Mesothelial cell of epicardium (in vitro differentiated cells): ENCODE measurements at places on chromosomes 1 and 21. TPM values are rescaled to one million over a fixed set of nuclear protein-coding genes. Genes with fewer than 3 reads are reported as not detected.

The KCNE1 gene
- total RNA-seq: 0.50 to 1.0 TPM (median 0.55 TPM) in 3 replicates

GRCh38 chr1:30400507-30400906, 322.9 kb downstream of the MATN1 start:
- H3K27ac ChIP-seq: no peak overlapping the region
- peaks cover 9% of the 10 kb centered on the region for H3K4me1 ChIP-seq
- H3K4me3 ChIP-seq: no peak overlapping the region
- peaks cover 7% of the 10 kb centered on the region for H3K27me3 ChIP-seq
- no peak for DNase-seq
- no peaks in the 10 kb centered on the region for H3K36me3 ChIP-seq

The ADAMTS5 gene
- total RNA-seq: 3.7 to 4.9 TPM (median 4.4 TPM) in 3 replicates

GRCh38 chr21:42112857-42113256, 41.7 kb downstream of the UMODL1 start:
- peaks cover 17% of the 10 kb centered on the region for H3K4me1 ChIP-seq
- peaks cover 8% of the 10 kb centered on the region for H3K27me3 ChIP-seq
- no peak for DNase-seq
- no peak overlapping the region for H3K27ac ChIP-seq
- H3K4me3 ChIP-seq: no peak overlapping the region

DNA sequence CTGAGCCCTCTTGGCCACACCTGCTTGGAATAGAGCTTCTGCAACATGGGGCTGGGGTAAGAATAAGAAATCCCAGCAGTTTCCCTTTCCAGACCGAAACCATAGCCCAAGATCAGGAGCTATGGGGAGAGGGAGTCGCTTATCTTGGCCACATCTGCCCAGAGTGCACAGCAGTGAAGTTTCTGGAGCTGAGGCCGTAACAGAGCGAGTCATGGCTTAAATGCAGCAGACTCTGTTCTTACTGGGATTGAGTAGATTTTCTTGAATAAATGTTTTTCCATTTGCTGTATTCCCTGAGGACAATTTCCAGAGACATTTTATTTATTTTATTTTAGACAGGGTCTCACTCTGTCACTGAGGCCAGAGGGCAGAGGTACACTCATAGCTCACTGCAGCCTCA, 33.5 kb downstream of the CFAP57 start:
- H3K4me3 ChIP-seq: no peak overlapping the region
- H3K27me3 ChIP-seq: no peaks in the 10 kb centered on the region
- peaks cover 27% of the 10 kb centered on the region for H3K4me1 ChIP-seq
- no peak for DNase-seq
- peaks cover 9% of the 10 kb centered on the region for H3K36me3 ChIP-seq
